ENCODE measurements at places on chromosomes 12 and 14. TPM values are rescaled to one million over a fixed set of nuclear protein-coding genes. Genes with fewer than 3 reads are reported as not detected.
A peak's percentile ranks its signal among the peaks of the same experiment; 100 is the strongest.

DNA sequence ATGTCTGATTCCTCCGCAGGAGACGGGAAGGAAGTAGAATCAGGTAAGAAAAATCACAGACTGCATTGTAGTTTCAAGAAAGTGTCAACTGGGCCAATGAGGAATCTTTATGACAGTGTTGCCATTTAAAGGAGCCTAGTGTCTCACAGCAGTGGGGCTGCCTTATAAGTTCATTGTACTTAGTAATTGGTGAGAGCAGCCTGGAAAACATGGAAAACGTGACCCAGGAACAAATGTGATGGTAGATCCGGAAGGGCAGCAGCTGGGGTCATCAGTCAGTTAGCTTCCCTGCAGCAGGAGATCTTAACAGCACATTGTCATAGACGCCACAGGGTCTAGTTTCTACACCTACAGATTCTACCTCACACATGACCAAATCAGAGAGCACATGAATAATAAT is 630.0 kb upstream of the LMO3 start:
- no peak for DNase-seq

Gene FLRT2
- 10.3 TPM for total RNA-seq

DNA sequence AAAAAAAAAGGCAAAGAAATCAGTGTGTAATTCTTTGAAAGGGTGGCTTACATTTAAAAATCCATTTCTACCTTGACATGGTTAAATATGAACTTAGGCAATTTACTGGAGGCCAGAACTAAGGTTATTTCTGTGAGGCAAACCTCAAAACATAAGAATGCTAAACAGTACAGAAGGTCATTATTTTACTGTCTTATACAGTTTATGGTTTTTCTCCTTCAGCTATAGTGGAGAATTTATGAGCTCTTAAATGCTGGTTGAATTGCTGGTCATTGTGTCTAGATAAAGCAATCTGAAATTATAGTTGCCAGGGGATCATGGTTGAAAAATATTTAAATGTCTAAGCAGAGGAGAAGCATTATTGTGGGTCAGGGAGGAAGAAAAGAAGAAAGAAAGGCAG is 70.5 kb downstream of the TRIM9 start:
- no peak for DNase-seq

DNA sequence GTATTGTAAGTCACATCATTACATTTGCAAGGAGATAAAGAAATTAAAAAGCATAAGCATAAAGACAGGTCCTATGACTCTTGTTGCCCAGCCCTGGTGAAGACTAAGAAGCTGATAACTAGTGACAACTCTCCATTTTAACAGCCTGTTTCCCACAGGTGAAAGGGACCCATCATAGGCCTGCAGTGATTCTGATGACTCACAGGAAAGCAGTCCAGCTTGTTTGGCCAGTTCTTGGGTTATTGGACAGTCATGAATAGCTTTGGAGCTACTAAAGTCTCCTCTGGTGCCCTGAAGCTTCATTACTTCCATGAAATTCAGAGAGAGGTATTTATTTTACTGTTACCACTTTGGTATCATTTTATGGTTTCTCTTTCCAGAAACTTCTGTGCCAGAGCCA is 55.5 kb upstream of the DYRK2 start:
- DNase-seq, result no peak

DNA sequence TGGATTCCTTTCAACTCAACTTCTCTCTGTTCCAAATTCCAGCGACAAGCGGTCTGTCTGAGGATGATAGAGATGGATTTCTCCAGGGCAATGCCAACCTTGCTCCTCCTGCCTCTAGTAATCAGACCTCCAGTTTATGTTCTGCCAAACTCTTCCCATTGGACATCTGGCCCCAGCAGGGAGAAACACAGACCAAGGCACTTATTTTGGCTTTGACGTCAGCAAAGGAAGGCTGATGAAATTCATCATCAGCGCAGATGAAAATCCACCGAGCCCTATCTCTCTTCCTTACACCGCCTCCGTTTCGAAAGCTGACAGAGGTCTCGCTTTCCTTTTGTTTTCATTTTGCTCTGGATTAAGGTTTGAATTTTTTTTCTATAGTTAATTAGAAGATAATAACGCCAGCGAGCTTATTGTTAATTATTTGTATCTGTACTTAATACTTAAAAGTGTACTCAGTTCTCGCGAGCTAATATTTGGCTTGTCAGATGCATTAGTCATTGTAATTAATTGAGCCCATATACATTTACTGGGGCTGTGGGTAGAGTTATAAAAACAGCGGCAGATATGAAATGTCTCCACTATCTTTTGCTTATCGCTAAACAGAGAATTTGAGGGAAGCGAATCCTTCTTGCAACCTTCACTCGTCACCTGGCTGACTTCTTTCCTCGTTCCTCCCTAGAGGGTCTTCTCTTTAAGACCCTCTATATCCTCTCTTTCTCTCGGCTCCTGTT is 35.9 kb upstream of the MED13L start:
- no peak for DNase-seq

DNA sequence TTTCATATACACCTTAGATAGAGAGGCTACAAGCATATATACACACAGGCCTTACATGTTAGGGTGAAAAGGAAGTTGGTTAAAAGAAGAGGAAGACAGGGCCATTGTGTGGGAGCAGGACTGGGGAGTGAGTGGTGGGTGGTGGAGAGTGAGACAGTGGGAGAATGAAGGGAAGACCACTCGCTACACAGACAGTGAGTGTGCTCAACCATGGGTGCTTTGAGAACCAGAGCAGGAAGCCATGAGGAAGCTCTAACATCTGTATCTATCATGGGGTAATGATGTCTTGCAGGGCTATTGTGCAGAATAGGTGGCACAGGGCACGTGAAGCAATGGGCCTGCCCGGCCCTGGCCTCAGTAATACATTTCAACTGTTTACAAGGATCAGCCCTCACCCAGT is 11.4 kb upstream of the KRT74 start:
- no peak for DNase-seq

- DNase-seq, result no peak
Measured at GRCh38 chr14:104650057-104650980, 39.1 kb upstream of the INF2 start.

Gene LGR5
- 0.31 TPM for total RNA-seq

DNA sequence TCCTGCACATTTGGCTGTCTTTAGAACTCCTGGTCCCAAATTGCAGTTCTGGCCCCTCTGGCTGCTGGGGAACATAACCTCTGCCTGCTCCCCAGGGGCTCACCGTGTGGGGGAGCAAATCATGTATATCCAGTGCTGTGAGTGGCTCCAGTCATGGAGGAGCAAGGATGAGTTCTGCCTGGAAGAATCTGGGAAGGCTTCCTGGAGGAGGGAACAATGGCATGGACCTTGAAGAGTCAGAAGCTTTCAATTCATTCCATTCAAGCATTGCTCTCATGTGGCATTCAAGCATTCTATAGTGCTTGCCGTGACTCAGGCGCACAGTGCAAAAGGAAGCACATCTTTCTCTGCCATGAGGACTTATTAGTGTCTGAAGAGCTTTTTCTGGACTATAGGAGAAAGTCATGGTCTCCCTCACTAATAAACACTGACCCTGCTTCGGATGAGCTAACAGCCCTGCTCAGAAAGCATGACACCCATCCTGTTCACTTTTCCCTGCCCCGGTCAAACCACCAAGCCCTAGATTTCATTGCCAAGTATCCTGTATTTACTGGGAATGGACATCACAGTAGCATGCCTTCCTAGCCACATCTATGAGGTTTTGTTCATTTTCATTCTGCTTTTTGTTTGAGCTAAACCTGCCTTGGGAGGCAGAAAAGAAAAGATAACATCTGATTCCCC is 3.5 kb downstream of the IFI27 start:
- no peak for DNase-seq

DNA sequence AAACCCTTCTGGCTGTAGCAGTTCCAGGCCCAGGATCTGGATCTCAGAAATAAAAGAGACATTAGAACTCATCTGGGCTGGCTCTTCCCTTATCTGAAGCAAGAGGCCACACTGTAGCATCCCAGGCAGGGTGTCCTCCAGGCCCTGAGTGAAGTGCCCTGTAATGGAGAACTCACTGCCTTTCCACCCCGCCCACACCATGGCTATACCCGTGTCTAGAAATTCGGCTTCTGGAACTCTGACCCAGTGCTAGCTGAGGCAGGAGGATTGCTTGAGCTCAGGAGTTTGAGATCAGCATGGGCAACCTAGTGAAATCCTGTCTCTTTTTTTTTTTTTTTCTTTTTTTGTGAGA is 23.5 kb upstream of the PLEKHG3 start:
- no peak for DNase-seq

DNA sequence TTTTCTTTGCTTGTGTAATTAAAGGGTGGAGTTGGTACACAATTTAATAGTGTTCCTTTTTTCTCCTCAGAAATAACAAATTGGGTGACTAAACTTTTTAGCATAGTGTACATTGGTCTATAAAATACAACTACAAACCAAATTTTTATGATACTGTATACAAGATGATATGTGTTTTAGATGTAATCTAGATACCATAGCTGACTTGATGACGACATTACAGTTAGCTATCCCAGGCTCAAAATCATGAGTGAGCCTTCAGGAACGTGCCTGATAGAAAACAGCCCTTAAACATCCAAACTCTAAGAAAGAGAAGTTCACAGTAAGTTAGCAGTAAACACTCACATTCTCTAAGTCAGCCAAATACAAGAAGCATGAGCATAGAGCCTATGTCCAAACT is 99.0 kb upstream of the SSTR1 start:
- no peak for DNase-seq

- no peak for DNase-seq
Measured at GRCh38 chr12:57456145-57456700, 1.1 kb downstream of the INHBE start.

GRCh38 chr12:67541625-67541991 is 106.9 kb upstream of the DYRK2 start:
- no peak for DNase-seq

DNA sequence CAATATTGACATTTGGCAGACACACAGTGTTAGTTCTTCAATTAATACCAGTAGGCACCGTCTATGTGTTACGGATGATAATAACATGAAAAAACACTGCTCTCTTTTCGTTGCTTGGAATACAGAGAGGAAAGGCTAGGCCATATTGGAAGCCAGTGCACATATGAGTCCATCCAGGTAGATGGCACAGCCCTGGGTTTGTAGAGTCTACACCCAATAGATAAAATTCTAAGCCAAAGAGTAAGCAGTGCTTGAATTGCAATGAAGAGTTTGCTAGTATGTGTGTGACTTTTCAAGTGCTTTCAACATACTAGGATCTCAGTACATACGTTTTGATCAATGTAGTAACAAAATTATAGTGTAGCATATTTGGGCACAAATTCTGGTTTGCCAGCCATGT is 243.3 kb upstream of the AVPR1A start:
- DNase-seq, result no peak

GRCh38 chr12:108772891-108773797 is 41.8 kb upstream of the CORO1C start:
- no peak for DNase-seq

GRCh38 chr12:30003321-30003720 is 219.6 kb upstream of the TMTC1 start:
- DNase-seq, result no peak

DNA sequence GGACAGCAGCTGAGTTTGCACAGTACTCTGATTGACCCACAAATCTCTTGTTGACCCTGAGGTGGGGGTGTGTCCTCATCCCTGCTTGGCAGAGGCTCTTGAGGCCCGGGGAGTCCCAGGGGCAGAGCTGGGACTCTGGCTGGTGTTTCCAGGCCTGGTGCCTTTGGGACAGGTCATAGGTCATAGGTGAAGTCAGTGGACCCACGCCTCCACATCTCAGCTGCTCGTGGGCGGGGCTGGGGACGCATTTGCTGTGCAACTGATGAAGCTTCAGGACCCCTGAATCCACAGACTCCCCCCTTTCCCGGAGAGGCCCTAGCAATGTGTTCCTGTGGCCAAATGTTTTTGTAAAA is 408 bp upstream of the CACNA2D4 start:
- no peak for DNase-seq

DNA sequence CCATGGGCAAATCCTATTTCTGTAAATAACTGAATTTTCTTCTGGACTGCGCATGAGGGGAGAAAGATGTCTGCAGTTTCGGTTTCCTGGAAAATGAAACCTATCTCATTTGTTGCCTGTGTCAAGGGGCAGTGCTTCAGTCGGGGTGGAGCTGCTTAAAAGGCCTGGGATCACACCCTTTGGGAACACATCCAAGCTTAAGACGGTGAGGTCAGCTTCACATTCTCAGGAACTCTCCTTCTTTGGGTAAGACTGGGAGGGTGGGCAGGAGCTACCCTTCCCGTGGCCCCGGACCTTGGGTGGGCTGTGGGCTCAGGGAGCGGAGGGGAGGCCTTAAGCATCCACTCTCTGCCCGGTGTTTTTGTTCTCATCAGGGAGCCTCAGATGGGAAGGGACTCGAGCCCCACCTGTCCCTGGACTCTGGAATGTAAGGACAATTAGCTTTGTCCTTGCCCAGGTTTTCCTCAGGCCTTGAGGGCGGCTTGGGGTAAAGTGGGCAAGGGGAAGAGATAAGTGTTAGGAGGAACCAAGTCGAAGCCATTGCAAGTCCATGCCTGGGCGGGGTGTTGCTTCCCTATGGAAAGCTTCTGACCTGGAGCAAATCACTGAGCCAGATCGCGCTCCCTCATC is at the start of gene IFI27:
IFI27 (plus strand) TSS at position 185 of the 630 bp plus-strand sequence.
- DNase-seq, result peak; percentile 87

Gene KLRD1
- total RNA-seq, result 0.82 TPM

DNA sequence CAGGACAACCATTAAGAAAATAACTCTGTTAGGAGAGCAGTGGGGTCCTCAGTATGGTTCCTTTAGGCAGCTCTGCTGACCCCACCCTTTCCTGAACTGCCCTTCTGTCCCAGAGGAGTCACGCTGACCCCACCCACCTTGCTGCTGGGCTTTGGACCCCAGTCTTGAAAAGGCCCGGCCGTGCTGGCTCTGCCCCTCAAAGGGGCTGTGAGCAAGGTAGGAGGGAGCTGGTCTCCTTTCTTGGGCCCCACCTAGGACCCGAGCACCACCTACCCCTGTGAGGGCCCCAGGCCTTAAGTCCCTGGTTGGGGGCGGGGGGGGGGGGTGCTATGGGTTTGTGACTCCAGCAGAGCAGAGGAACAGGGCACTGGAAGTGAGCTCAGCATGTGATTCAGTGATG is 171.1 kb downstream of the MON2 start:
- no peak for DNase-seq

Measured in right atrium auricular region (tissue), 2 donors.